ENCODE measurements at places on chromosomes 6 and 20.

DNA sequence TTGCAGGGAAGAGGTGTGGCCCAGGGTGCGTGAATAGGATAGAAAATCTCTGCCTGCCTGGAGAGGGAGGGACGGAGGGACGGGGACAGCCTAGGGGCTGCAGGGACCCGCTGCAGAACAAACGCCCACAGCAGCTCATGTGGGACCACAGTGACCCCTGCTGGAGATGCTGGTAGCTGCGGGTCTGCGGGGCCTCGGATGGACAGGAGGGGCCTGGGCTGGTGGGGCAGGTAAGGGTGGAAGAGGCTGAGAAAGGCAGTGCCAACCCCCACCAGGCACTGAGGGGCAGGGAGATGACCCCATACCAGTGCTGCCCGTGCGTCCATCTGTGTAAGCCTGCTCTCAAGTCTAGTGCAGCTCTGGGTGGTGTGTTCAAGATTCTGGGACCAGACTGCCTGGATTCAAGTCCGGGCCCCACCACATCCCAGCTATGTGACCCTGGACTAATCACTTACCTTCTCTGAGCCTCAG is 39.4 kb downstream of the KIAA1755 start:
- DNase-seq: peak; percentile 62

GRCh38 chr6:160039441-160039840 is 70.6 kb downstream of the IGF2R start:
- no peak for DNase-seq

- DNase-seq: no peak
Observed at GRCh38 chr6:22647719-22648118, 78.4 kb downstream of the HDGFL1 start.

DNA sequence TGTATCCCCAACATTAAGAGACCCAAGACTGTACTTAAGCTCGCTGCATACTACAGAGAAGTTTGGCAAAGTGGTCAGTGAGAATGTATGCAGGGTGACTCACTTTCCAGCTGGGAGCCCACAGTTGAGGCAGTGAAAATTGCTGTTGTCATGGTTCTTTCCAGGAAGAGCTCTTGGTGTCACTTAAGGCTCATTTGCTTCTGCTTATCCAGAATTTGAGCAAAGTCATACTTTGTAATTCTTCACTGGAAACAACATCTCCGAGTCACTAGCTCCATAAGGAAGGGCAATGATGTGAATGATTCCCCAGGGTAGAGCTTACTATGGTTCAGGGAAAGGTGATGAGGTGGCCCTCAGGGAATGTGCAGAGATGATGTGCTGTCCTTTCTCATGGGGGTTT is 65.4 kb upstream of the FBXL4 start:
- DNase-seq: no peak

- no peak for DNase-seq
Observed at GRCh38 chr6:8402546-8402945, 32.8 kb downstream of the SLC35B3 start.

DNA sequence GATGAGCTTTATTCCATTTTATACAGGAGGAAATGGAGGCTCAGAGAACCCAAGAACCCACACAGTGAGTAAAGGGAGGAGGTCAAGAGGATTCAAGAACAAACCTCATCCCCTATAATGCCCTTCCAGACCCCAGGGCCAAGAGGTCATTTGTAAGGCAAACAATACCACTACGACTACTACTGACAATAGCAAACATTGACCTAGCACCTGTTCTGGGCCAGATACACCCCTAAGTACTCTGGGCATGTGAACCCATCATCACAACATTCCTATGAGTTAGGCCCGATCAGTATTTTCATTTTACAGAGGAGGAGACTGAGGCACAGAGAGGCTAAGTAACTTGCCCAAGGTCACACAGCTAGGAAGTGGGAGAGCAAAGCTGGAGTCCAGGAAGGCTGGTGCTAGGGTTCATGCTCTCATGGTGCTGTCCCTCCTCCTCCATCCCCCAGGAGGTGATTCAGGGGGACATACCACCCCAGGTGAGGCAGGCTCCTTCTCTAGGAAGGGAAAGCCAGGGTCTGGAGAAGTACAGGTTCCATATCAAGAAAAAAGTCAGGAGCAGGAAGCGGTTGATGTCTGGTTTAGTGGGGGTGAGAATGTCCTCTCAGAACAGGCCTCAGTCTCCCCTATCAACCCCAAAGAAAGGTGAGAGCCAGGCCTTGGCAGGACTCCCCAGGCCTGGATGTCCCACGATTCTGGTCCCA is 13.7 kb downstream of the SLC13A3 start:
- no peak for DNase-seq

DNA sequence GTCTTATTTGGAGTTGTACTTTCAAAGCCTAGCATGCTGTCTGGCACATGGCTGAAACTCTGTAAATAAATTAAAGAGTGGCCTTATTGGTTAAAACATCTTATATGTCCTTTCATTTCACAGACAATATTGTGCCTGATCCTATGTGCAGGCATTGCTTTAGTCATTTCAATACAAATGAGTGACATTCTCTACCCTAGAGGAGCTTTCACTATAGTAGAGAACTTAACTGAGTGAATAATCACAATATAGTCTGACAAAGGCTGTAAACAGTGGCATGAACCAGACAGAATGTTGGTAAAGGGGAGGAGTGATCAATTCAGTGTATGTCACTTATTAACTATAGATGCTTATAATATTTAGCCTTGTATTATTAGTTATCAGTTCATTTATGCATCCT is 481.8 kb downstream of the TFAP2B start:
- DNase-seq: no peak

GRCh38 chr6:67683960-67684359 is 951.1 kb upstream of the ADGRB3 start:
- DNase-seq: no peak
